ENCODE measurements at places on chromosomes 5 and 9. TPM values are rescaled to one million over a fixed set of nuclear protein-coding genes. Genes with fewer than 3 reads are reported as not detected.

DNA sequence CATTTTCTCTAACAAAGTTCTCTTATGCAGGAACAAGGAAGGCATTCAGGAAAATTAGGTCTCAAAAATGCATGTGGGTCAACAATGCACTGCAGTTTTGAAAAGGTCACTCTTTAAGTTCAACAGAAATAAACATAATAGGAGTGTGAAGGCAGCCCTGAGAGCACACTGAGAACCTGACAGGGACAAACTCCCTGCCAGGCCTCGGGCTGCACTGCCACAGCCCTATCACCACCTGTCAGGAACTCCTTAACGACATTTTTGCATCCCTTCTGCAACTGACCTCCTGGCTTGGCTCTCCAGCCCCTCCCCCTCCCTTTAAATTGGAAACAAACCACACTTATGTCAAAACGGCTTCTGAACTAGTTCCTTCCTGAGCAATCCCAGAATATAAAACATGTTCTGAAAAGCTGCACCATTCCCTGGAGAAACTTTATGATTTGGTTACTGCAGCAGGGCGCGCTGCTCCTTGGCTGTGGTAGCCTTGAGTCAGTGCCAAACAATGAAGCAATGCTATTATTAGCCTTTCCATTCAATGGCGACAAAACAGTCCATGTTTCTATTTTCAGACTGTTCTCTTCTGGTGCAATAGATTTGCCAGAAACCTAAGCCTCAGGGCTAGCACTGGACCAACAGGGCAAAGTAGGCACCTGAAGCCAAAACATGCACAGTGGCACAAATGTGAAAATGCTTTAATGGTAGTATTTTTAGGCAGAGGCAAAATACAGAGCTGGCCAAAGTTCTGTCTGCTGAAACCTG is 160.1 kb upstream of the ZNF608 start:
- 0 out of 2 replicates have a peak overlapping the region, but pooled peaks have one; percentile 11 for H3K4me3 ChIP-seq
- no peak overlapping the region for H3K27ac ChIP-seq
- no peaks in the 10 kb centered on the region for H3K36me3 ChIP-seq
- peaks cover 4% of the 10 kb centered on the region for H3K27me3 ChIP-seq
- H3K4me1 ChIP-seq: peaks cover 27% of the 10 kb centered on the region

- peak overlapping the region; percentile 22 for H3K27ac ChIP-seq
- H3K4me3 ChIP-seq: no peak overlapping the region
- H3K27me3 ChIP-seq: no peaks in the 10 kb centered on the region
- DNase-seq: peak; percentile 84
These were observed 1.7 kb upstream of the POMT1 start for GRCh38 chr9:131500939-131501541.

GRCh38 chr9:73906671-73907070 is 590.5 kb upstream of the RORB start:
- H3K4me3 ChIP-seq: no peak overlapping the region
- no peaks in the 10 kb centered on the region for H3K36me3 ChIP-seq
- no peak overlapping the region for H3K27ac ChIP-seq
- H3K27me3 ChIP-seq: no peaks in the 10 kb centered on the region

GRCh38 chr5:171475596-171475995 is 56.1 kb downstream of the FGF18 start:
- DNase-seq: peak; percentile 36
- H3K36me3 ChIP-seq: no peaks in the 10 kb centered on the region
- H3K4me3 ChIP-seq: no peak overlapping the region

GRCh38 chr5:151056379-151057325 is 24.2 kb downstream of the TNIP1 start:
- DNase-seq: no peak
- 0 out of 2 replicates have a peak, but pooled peaks cover 3% of the 10 kb centered on the region for H3K4me1 ChIP-seq
- no peak overlapping the region for H3K27ac ChIP-seq
- no peak overlapping the region for H3K4me3 ChIP-seq
- H3K36me3 ChIP-seq: peaks cover 16% of the 10 kb centered on the region

DNA sequence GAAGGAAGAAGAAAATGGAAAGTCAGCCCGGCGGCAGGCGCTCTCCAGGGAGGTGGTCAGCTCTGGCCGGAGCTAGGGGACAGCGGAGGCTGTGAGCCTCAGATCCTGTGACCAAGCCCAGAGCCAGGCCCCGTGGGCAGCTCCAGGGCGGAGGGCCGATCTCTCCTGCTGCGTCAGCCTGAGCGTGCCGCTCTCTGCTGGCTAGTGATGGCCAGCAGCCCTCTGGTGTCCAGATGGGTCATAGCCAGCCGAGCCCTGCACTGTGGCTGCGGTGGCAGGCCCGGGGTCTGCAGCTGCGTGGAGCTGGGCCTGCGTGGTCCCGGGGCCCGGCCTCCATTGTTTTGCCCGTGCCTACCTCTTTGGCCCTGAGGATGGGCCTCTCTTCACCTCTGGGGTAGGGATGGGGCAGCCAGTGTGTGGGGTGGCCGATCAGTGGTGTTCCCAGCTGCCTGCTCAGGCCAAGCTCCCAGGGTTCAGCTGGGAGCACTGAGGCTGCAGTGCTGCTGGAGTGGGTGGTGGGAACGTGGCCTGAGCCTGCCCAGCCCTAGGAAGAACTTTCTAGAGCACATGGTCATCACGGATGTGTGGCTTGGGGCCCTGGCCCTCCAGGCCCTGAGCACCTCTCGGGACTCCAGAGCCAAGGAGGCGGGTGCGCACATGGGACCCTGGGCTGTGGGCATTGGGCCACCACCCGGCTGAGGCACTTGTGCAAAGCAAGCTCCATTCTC is 17.1 kb upstream of the NRARP start:
- no peak overlapping the region for H3K27ac ChIP-seq
- DNase-seq: no peak
- H3K27me3 ChIP-seq: no peaks in the 10 kb centered on the region
- no peaks in the 10 kb centered on the region for H3K36me3 ChIP-seq

The GNG10 gene
- total RNA-seq: 116 TPM

DNA sequence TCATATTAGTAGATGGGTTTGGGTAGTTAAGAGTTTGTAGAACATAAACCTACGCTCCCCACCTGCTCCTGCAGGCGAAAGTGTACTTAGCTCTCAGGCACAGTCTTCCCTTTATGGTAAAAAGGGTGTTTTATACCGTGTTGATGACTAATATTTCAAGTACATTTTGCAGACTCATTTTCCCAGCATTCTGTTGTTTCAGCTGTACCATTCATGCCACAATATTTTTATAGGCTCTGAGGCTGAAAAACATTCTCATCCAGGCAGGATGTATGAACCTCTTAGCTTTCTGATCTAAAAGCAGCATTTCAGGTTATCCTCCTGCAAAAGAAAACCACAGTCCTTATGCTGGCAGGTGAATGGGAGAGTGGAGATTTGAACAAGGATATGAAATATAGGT is 231.4 kb downstream of the NR2F1-AS1 start:
- H3K27me3 ChIP-seq: no peaks in the 10 kb centered on the region
- H3K4me1 ChIP-seq: no peaks in the 10 kb centered on the region
- no peak overlapping the region for H3K27ac ChIP-seq
- H3K36me3 ChIP-seq: no peaks in the 10 kb centered on the region
- H3K4me3 ChIP-seq: no peak overlapping the region

The GPSM1 gene
- 51.6 TPM for total RNA-seq

The SCGB3A2 gene
- not detected for total RNA-seq

DNA sequence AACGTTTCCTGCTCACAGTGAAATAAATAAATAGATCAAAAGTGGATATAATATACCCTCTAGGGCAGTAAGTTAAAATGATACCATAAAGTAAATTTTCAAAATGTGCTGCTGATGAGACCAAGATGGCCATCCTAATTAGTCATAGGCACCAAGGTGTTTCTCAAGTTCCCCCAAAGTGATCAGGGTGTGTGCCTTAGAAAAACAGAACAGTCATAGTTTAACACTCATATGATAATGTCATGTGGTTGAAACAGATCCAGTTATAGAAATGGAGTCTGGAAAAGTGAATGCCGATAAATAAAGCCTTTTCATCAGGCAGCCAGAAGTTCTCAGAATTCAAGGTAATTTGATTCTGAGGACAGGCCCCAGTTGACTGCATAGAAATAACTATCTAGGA is 161.5 kb upstream of the CDKN2B start:
- H3K4me1 ChIP-seq: peaks cover 33% of the 10 kb centered on the region
- H3K4me3 ChIP-seq: no peak overlapping the region
- no peaks in the 10 kb centered on the region for H3K36me3 ChIP-seq

The ZNF658 gene
- 4.8 TPM for total RNA-seq

GRCh38 chr9:118961857-118962256 is 407.4 kb downstream of the BRINP1 start:
- no peaks in the 10 kb centered on the region for H3K36me3 ChIP-seq
- H3K27ac ChIP-seq: peak overlapping the region; percentile 66
- peaks cover 11% of the 10 kb centered on the region for H3K4me1 ChIP-seq

The FCN1 gene
- not detected for total RNA-seq

DNA sequence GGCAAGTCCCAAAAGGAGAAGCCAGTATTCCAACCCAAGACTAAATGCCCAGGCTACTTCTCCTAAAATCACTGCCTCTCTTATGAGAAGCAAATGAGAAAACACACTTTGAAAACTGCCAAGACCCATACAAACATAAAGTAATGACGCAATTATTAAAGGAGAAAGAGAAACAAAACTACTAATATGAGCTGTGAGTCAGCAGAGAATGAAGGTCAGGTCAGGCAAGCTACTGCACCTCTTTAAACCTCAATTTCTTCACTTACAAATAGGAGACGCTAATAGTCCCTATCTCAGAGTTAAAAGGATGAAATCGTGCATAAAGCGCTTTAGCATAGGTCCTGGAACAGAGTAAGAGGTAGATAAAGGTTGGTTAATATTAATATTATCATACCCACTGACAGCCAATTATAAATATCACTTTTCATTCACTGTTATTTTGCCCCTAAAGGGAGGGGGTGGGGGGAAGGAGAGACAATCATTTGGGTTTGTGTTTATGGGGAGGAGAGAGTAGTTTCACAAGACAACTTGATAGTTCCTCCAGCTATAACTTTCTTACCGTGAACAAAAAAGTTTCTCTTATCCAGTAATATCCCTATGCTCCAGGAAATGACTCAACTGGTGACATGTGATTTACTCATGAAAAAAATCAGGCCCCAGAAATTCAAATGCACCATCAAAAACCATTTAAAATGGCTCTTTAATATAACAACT is 3.6 kb downstream of the PSMB7 start:
- peaks cover 62% of the 10 kb centered on the region for H3K36me3 ChIP-seq
- H3K4me1 ChIP-seq: peaks cover 53% of the 10 kb centered on the region
- H3K27me3 ChIP-seq: no peaks in the 10 kb centered on the region

- no peaks in the 10 kb centered on the region for H3K36me3 ChIP-seq
- peaks cover 31% of the 10 kb centered on the region for H3K4me1 ChIP-seq
- no peak overlapping the region for H3K4me3 ChIP-seq
- no peaks in the 10 kb centered on the region for H3K27me3 ChIP-seq
- DNase-seq: no peak
These were observed 198.8 kb downstream of the ADAMTS12 start for GRCh38 chr5:33692980-33693379.

GRCh38 chr5:78060421-78060820 is 234.1 kb downstream of the AP3B1 start:
- peak; percentile 28 for DNase-seq
- peaks cover 7% of the 10 kb centered on the region for H3K4me1 ChIP-seq
- no peak overlapping the region for H3K4me3 ChIP-seq
- H3K36me3 ChIP-seq: no peaks in the 10 kb centered on the region
- no peaks in the 10 kb centered on the region for H3K27me3 ChIP-seq

The FABP6 gene
- not detected for total RNA-seq

GRCh38 chr9:26882154-26882553 is 10.4 kb downstream of the CAAP1 start:
- no peak overlapping the region for H3K4me3 ChIP-seq
- no peak for DNase-seq
- H3K27me3 ChIP-seq: no peaks in the 10 kb centered on the region
- peaks cover 13% of the 10 kb centered on the region for H3K36me3 ChIP-seq
- no peak overlapping the region for H3K27ac ChIP-seq

- no peaks in the 10 kb centered on the region for H3K36me3 ChIP-seq
- DNase-seq: peak; percentile 94
- H3K27me3 ChIP-seq: no peaks in the 10 kb centered on the region
- peak overlapping the region; percentile 73 for H3K27ac ChIP-seq
- no peak overlapping the region for H3K4me3 ChIP-seq
These were observed 30.2 kb downstream of the ITGA2 start for GRCh38 chr5:53019320-53019719.

- peaks cover 8% of the 10 kb centered on the region for H3K4me1 ChIP-seq
- H3K4me3 ChIP-seq: peak overlapping the region; percentile 88
- peaks cover 16% of the 10 kb centered on the region for H3K36me3 ChIP-seq
- DNase-seq: peak; percentile 17
These were observed 917 bp downstream of the NHP2 start for GRCh38 chr5:178152491-178153444.

DNA sequence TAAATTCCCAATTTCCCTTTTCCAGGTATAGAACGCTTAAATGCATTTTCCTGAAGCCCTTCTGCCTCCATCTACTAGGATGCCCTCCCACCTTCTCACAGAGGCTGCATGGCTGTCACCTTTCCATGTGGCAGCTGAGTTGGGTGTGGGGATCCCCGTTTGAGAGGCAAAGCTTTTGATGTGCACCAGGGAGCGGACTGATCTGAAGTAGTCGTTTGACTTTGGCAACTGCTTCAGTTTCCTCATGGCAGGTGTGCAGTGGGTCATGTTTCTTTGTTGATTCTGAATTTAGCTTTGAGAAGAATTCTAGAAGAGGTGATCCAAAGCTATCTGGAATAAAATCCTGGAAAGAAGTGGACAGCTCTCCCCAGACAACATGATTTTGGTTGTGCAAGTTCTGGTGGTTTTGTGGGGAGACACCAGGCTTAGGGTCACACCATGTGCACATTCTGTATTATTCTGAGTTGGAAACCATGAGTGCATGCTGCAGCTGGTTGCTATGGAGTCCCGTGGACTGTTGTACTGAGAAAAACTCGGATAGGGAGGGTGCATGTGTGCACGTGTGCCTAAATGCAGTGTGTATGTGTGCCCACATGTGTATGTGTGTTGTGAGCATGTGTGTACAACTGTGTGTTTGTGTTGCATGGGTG is 63.5 kb downstream of the GADD45G start:
- H3K4me1 ChIP-seq: no peaks in the 10 kb centered on the region
- H3K27me3 ChIP-seq: no peaks in the 10 kb centered on the region
- H3K27ac ChIP-seq: no peak overlapping the region
- no peak for DNase-seq
- H3K4me3 ChIP-seq: no peak overlapping the region

The UBE2QL1 gene
- total RNA-seq: not detected

The KCNMB1 gene
- total RNA-seq: not detected

- H3K36me3 ChIP-seq: no peaks in the 10 kb centered on the region
- H3K27ac ChIP-seq: no peak overlapping the region
- no peak overlapping the region for H3K4me3 ChIP-seq
These were observed 17.9 kb downstream of the SRFBP1 start for GRCh38 chr5:121979691-121980090.

- peak; percentile 94 for DNase-seq
- H3K4me1 ChIP-seq: peaks cover 21% of the 10 kb centered on the region
- no peaks in the 10 kb centered on the region for H3K36me3 ChIP-seq
These were observed 11.9 kb downstream of the MSX2 start for GRCh38 chr5:174736331-174736721.

DNA sequence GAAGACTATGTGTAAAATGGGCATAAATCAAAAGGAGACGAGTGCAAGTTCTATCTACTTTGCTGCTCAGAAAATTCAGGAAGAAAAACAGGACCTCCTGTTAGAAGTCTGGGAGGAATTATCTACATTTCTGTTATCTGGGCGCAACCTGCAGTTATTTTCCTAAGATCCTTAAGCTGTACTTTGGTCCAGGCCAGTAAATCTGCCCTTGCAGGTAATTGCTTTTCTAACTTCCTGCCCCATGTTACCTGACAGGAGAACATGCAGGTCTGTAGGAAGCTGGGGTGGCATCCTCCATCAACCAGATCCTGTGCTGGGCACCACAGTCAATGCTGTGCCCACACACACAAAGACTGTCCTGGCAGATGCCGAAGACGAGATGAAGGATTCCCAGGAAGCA is 5.7 kb downstream of the CCNJL start:
- no peak for DNase-seq
- no peaks in the 10 kb centered on the region for H3K4me1 ChIP-seq
- no peaks in the 10 kb centered on the region for H3K36me3 ChIP-seq
- no peak overlapping the region for H3K27ac ChIP-seq
- peaks cover 28% of the 10 kb centered on the region for H3K27me3 ChIP-seq
